Stimulated activated CD8-positive, alpha-beta memory T cell treated with anti-CD3 and anti-CD28 coated beads, Interleukin-4, amount 100 ng/mL, for 24 hours (primary cell): ENCODE measurements at places on chromosomes 13 and 19.

GRCh38 chr19:44680536-44680935, 9.3 kb downstream of the CEACAM19 start:
- no peak for DNase-seq

DNA sequence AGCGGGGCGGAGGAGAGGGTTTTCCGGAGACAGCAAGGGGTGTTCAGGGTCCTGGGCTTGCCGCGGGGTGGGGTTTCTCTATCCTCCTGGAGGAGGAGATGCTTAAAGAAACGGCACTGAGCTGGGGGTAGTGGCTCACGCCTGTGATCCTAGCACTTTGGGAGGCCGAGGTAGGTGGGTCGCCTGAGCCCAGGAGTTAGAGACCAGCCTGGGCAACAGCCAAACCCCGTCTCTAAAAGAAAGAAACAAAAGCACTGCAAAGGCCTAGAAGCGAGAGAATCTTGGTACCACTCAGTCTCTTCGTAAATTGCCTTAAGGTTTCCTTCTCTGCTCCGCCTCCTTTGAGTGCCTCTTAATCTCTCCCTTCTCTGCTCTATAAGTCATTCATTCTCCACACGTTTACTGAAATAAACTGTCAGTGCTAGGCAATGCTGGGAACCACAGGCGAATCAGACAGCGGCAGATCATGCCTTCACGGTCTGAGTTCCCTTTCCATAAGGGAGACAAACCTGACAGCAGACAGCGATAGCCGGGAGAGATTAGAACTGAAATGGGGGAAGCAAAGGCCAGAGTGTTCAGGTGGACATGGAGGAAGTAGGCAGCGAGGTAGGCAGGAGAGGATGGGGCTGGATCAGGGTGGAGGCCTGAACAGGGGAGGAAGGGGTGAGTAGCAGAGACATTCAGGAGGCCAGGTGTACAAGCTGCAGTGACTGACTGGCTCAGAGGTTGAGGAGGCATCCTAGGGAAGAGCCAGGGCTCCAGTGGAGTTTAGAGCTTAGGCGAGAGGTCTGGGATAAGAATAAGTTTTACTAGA, 580 bp downstream of the EIF3K start:
- no peak for DNase-seq

GRCh38 chr13:85694992-85695391, 104.2 kb downstream of the SLITRK6 start:
- DNase-seq, result no peak

DNA sequence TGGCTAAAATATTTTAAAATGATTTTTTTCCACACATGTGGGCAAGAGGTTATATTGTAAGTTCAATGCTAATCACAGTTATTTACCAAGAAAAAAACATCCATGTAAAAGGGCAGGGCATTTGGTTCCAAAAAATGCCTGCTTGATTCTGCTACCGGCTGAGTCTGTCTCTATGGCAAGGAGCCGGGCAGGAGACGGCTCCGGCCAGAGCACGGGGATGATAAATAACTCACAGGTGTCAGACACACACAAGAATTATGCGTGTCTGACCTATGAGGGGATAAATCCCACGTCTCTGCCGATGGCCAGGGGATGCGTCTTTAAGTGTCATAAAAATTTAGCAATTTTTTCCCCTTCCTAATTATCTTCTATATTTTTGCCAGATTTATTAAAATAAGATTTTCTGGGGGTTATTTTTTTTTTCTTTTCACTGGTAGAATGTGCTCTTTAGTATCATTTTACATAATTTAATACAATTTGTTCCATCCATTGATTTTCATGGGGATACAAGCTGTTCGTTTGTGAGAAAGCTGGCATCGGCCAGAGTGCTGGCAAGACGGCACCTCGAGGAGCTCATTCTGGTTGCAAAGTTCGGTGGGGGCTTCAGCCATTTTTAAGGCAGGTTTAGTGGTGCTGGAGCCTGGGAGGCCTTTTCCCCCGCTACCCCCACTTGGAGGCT, 253.9 kb downstream of the ZNF536 start:
- DNase-seq, result no peak

GRCh38 chr19:277581-278165, 13.5 kb downstream of the PLPP2 start:
- DNase-seq, result no peak

DNA sequence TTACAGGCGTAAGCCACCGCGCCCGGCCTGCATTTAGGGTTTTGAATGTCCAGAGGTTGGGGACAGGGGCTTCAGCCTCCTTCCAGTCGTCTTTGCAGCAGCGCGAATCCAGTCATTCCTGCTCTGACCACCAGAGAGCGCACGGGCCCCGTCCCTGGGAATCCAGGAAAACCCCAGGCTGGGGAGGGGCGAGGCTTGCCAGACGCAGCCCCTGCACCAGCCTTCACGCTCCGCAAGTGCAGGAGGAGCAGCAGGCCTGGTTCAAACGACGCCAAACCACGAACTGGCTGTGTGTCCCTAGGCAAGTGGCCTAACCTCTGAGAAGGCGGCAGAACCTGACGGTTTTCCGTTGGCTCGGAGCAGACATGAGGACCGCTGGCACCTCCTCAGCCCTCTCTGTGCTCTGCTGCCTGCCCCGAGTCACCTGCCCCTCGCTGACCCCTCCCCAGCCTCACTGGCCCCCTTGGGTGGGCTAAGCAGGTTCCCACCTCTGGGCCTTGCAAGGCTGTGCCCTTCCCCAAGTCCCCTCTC, 2.0 kb upstream of the RNF126 start:
- peak; percentile 70 for DNase-seq

- DNase-seq, result no peak
Measured at GRCh38 chr13:77946522-77946921, 27.9 kb upstream of the EDNRB start.

- DNase-seq, result no peak
Measured at GRCh38 chr13:21045100-21045499, 16.3 kb downstream of the LATS2 start.

GRCh38 chr13:82480415-82480814, 1401.9 kb downstream of the SLITRK1 start:
- no peak for DNase-seq

DNA sequence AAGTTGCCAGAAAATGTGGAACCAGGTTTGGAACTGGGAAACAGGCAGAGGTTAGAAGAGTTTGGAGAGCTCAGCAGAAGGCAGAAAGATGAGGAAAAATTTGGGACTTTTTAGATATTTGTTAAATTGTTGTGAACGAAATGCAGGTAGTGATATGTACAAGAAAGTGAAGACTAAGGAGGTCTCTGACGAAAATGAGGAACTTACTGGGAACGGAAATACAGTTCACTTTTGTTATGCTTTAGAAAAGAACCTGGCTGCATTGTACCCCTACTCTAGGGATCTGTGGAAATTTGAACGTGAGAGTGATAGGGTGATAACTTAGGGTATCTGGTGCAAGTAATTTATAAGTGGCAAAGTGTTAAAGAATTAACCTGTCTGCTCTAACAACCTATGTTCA, 632.4 kb downstream of the SLITRK5 start:
- DNase-seq, result no peak

DNA sequence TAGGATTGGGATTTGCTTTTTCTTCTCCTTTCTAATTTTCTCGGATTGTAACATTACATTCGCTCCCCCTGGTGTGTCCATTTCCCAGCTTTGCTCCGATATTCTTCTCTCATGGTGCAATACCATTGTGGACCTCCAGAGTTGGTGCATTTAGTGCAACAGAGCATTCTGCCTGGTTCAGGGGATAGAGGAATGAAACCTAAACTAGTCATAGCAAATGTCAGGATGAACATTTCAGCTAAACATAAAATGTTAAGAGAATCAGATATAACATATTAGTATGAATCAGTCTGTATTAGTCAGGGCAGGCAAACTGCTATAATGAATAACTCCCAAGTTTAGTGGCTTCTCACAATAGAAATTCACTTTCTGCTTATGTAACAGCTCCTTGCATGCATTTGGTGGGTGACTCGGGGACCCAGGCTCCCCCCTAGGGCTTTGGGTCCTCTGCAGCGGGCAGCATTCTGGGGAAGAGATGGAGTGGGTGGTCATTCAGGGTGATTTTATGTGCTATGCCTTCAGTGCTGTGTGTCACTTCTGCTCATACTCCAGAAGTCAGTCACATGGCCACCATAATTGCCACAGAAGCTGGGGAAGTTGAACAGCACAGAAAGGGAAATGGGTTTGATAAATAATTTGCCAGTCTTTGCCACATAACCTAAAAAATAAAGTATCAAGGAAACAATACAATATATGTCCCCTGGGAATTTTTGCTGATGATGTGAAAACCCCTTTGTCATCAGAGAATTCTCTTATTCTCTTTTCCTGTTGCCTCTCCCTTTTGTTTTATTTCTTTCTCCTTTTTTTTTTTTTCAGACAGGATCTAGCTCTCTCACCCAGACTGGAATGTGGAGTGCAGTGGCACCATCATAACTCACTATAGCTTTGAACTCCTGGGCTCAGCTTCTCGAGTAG, 111.0 kb downstream of the HSPH1 start:
- DNase-seq, result no peak
